ENCODE measurements at places on chromosomes 2 and 18. TPM values are rescaled to one million over a fixed set of nuclear protein-coding genes. Genes with fewer than 3 reads are reported as not detected.

RAX gene
- not detected for total RNA-seq

CREB1 gene
- 71.3 TPM for total RNA-seq

HOXD9 gene
- total RNA-seq, result not detected

GPR45 gene
- not detected for total RNA-seq

ERICH2 gene
- total RNA-seq, result 22.4 TPM

SOX11 gene
- not detected for total RNA-seq

MAP3K2 gene
- 62.9 TPM for total RNA-seq

SERPINB2 gene
- total RNA-seq, result 0.47 TPM

HJURP gene
- total RNA-seq, result 29.3 TPM

Measured in MCF 10A (cell line).